Daoy (cell line): ENCODE measurements at places on chromosomes 7 and 10. TPM values are rescaled to one million over a fixed set of nuclear protein-coding genes. Genes with fewer than 3 reads are reported as not detected.

Gene NRG3
- total RNA-seq = not detected in 2 replicates

Gene C10orf67
- not detected in 2 replicates for total RNA-seq

Gene CCL24
- total RNA-seq = not detected in 2 replicates

Gene DYDC2
- not detected in 2 replicates for total RNA-seq

Gene ICA1
- total RNA-seq = 15.1 and 18.1 TPM in 2 replicates

Gene CDK1
- 173 and 191 TPM in 2 replicates for total RNA-seq

Gene LBX1
- total RNA-seq = 0.06 TPM in 1 of 2 replicates, not detected in the other

Gene TMEM26
- not detected in 2 replicates for total RNA-seq

Gene ZNF479
- total RNA-seq = not detected in 2 replicates

Gene NYAP1
- 0.06 TPM in 1 of 2 replicates, not detected in the other for total RNA-seq

Gene GALNT17
- total RNA-seq = not detected in 2 replicates

Gene KNDC1
- not detected in 2 replicates for total RNA-seq

Gene VWA2
- total RNA-seq = not detected in 2 replicates

Gene BCL7B
- total RNA-seq = 56.7 and 66.7 TPM in 2 replicates
